Central memory CD8-positive, alpha-beta T cell (primary cell): ENCODE measurements at places on chromosomes 4 and X.

DNA sequence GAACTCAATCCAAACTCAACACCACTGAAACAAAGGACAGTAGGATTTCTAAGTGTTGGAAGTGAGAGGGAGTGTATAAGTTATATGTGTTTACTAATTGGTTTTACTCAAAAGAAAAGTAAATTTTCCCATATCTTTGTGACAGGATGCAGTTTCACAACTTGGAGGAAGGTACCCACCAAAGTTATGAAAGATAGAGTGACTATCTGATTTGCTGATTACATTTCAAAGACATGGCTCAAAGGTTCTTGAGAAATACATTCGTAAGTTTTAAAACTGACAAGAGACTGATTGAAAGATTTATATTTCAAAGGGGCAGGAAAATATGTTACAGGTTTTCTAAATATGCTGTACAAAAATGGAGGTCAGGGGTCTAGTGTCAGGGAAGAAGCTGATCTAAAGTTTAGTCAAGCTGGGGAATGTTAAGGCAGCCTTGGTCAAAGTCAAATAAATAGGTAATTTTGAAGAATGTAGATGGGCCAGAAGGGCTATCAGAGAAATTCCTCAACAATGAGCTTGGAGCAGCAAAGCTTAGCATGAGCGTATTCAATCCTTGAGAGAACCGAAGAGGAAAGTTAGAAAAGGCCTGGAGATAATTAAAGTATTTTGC, 9.7 kb upstream of the COMMD8 start:
- no peak for DNase-seq

DNA sequence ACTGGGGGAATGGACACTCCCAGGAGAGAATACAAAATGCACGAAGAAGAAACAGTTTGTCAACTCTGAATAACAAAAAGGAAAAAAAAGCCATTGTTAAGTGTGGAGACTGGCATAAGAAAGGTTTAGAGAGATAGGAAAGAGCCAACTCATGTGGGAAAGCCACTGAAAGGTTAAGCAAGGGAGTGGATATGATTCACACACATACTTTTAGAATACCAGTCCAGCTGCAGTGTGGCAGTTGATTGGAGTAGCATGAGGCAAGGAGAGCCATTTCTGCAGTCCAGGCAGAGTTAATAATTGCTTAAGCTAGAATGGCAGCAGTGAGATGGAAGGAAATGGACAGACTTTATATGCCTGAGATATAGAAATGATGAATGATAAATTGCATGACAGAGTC, 36.9 kb upstream of the ADAD1 start:
- no peak for DNase-seq

DNA sequence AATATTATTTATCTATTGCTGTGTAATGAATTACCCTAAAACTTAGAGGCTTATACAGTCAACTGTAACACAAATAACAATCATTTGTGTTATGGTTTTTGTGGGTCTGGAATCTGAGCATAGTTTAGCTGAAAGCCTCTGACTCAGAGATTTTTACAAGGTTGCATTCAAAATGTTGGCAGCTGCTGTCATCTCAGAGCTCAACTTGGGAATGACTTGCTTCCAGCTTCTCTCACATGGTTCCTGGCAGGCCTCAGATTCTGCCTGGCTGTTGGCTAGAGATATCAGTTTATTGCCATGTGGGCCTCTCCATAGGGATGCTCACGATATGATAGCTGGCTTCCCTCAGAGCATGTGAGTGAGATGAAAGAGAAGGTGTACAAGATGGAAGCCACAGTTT, 70.2 kb upstream of the BRWD3 start:
- no peak for DNase-seq

DNA sequence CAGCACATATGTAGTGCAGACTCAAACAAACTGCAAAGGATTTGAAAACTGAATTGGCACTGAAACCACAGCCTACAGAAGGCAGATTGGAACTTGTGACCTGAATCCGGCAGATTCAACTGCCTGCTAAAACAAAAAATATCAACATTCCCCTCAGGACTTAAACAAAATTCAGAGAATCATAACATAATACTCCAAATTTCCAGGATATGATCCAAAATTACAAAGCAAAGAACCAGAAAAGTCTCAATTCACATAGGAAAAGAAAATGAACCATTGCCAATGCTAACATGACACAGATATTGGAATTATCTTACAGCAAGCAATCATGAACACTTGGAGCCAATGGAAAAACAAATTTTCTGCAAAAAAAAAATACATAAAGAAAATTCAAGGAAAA, 250.4 kb downstream of the PRDM5 start:
- DNase-seq, result no peak

GRCh38 chr4:177128306-177128705, 181.4 kb upstream of the NEIL3 start:
- no peak for DNase-seq

- DNase-seq, result no peak
Observed at GRCh38 chrX:107878106-107878505, 52.4 kb downstream of the MID2 start.

- no peak for DNase-seq
Observed at GRCh38 chr4:172776203-172776861, 392.3 kb upstream of the GALNT7 start.

DNA sequence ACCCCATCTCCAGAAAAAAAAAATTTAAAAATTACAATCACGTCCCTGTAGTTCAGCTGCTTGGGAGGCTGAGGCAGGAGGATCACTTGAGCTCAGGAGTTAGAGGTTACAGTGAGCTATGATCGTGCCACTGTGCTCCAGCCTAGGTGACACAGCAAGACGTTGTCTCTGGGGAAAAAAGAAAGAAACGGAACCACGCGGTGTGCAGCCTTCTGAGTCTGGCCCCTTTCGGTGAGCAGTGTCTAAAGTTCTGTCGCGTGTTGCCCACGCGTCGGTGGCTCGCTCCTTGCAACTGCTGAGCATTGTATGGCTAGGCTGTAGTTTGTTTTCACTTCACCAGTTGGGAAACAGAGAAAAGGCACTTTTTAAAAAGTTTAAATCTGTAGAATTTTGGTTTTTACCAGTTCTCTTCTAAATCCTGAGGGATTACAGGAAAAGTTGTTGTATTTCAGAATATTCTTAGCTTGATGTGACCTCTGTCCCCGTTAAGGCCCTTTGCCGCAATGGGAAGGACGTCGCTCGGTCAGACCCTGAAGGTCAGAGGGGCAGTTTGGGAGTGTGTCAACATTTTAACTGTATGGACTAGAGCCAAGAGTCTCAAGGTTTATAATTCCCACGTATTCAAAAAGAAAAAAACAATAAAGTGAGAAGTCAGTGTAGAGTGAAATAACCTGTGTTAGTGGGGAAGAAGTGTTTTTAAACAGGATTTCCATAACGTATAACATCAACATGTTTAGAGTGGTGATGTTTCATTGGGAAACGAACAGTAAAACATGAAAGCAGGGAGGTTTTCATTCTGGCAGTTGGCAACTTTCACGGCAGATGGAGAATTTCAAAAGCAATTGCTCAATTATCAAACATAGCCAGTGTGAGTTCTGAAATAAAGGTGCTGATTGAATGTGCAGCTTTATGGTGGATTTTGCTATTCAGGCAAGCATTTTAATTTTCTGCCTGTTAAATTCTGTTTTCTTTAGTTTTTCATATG, 45.8 kb upstream of the MSANTD1 start:
- no peak for DNase-seq

DNA sequence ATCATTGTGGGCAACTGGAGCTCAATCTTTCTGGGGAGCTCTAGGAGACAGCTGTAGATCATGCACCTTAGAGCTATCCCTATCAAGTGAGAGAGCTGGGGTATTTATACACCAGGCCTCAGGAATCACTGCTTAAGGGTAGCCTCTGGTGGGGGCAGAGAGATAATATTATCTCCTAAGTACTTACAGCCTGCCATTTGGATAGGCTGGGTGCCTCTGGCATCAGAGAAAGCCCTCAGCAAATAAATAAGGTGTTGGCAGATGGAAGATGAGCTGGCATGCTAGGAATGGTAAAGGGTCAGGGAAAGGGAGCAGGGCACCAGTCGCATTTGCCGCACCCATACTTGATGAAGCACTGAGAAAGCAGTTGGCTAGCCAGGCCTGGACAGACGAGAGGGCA, 75.9 kb downstream of the HCCS start:
- DNase-seq, result no peak

DNA sequence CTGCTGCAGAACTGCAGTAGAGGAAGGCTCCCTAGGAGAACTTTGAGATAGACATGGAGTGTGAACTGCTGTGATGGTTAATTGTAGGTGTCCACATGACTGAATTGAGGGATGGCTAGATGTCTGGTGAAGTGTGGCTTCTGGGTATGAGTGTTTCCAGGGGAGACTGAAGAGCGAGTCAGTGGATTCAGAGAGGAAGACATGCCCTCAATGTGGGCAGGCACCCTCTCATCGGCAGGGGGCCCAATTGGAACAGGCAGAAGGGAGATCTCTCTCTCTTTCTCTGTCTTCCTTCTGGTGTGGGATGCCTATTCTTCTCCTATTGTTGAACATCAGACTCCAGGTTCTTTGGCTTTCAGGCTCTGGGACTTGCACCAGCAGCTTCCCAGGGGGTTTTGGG, 304.7 kb upstream of the GATB start:
- no peak for DNase-seq

- no peak for DNase-seq
Observed at GRCh38 chr4:53507671-53508286, 83.5 kb downstream of the LNX1 start.

GRCh38 chrX:132171881-132172280, 44.1 kb upstream of the FRMD7 start:
- DNase-seq, result no peak

GRCh38 chr4:168787334-168787733, 222.7 kb downstream of the CBR4 start:
- DNase-seq, result no peak

DNA sequence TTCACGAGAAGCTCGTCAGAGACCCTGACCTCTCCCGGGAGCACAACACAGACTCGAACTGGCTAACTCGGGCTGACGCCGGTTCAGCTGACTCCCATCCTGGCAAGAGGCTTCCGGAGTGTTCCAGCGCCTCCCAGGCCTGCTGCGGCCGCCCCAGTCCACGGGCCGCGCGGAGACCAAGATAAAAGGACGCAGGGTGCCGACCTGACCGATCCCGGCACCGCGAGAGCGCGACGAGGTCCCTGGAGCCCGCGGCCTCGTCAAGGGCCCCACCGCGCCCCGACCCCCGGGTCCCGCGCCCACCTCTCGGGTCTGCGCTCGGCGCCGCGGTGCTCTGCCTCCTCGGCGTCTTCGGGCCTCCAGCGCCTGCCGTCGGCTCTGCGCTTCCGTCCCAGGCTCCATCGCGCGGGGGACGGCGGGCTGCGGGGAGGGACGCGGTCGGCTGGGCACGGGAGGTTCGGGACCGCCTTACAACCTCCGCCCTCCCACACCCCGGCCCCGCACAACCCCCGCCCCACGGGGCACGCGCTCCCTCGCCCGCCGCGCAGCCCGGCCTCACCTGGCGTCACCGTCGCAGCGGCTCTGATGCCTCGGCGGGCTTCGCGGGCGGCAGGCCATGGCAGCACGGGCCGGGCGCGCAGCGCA, 426 bp downstream of the SLBP start:
- no peak for DNase-seq

DNA sequence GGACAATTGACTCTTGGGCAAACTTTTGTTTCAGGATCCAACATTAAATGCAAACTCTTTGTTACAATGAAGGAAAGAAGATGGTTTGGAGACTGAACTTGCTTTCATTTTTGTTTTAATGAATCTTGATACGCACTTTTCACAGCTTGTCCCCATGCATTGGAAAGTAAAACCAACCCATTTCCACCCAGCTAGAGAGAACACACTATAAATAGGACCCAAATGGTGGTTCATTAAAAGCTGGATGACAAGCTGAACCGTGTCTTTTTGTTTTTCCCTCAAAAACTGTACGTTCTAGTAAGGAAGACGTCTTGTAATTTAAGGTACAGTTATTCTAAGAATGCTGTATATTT, 95.3 kb upstream of the EGFL6 start:
- DNase-seq, result no peak

DNA sequence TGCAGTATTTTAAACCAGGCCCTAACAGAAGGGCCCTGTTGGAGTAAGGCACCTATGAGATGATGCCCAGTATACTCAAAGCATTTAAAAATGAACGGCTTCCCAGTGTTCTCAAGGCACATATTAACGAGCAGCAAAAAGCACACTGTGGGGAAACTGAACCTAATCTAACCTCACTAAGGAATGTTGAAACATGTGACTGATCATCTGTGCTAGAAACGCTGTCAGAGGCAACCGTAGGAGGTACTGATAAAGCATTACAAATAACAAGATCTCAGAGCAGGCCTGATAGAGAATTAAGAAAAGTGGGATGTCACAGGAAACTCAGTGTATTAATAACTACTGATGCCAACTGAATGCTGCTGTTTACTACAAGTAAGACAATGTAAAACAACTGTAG, 24.0 kb downstream of the ASB9 start:
- no peak for DNase-seq

- DNase-seq, result no peak
Observed at GRCh38 chr4:69830560-69831269, 29.2 kb downstream of the SULT1E1 start.

DNA sequence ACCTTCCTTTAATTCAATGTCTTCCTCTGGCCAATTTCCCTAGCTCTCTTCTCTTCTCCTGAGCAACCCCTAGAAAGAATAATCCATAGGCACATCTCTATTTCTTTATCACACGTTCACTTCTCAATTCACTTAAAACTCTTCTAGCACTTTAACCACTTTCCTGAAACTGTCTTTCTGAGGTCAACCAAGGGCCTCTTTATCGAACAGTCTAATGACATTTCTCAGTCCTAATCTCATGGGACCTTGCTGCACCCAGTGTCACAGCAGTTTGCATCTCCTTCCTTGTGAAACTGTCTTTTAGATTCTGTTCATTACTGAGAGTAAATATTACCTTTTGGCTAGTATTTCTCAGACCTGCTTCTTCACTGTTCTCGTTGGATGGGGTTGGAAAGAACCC, 285.3 kb upstream of the RASGEF1B start:
- DNase-seq, result no peak

- no peak for DNase-seq
Observed at GRCh38 chr4:175823015-175823742, 11.1 kb upstream of the GPM6A start.

GRCh38 chr4:2734612-2735011, 21.5 kb downstream of the TNIP2 start:
- no peak for DNase-seq

GRCh38 chr4:116400480-116400879, 684.9 kb downstream of the TRAM1L1 start:
- no peak for DNase-seq

GRCh38 chr4:102696758-102697157, 64.0 kb downstream of the MANBA start:
- no peak for DNase-seq

GRCh38 chr4:3079694-3080123, 5.2 kb downstream of the HTT start:
- no peak for DNase-seq
